ENCODE measurements at places on chromosomes 7 and 10. TPM values are rescaled to one million over a fixed set of nuclear protein-coding genes. Genes with fewer than 3 reads are reported as not detected.

The CUBN gene
- total RNA-seq: 1.3 TPM

- DNase-seq: no peak
Observed at GRCh38 chr10:114087655-114088054, 44.0 kb downstream of the ADRB1 start.

DNA sequence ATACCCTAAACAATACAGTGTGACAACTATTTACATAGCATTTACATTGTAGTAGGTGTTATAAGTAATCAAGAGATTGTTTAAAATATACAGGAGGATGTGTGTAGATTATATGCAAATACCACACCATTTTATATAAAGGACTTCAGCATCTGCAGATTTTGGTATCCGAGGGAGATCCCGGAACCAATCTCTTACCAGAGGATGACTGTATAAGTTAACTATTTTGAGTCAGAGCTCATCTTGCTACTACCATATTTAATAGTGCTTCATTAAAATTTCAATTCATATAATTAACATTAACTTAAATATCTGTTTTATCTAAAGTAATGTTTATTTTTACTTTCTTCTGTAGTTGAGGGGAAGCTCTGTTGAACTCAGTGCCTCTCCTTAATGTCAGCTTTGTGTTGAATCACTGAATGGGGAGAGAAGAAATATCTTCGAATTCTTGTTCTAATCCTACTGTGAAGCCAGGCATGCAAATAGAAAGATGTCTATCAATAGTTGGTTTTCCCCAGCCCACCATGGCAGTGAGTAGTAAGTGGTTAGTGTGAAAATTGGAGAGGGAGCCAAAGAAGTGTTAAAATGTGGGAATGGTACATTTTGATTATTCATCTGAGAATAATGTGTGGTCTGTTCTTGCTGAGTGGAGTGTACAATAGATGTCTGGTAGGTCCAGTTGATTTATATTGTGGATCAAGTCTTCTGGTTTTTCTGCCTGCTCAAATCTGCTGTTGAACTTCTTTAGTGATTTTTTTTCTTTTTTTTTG lies 90.1 kb upstream of the CYP26C1 start:
- DNase-seq: no peak

The ZNF804B gene
- 0.23 TPM for total RNA-seq

The CYP3A4 gene
- not detected for total RNA-seq

The AKR1C4 gene
- not detected for total RNA-seq

The GRID2IP gene
- 0.20 TPM for total RNA-seq

GRCh38 chr7:108642126-108642525 lies 72.5 kb downstream of the DNAJB9 start:
- DNase-seq: no peak

The DAGLB gene
- total RNA-seq: 7.9 TPM

GRCh38 chr10:119131512-119132240 lies 27.8 kb downstream of the DENND10 start:
- no peak for DNase-seq

DNA sequence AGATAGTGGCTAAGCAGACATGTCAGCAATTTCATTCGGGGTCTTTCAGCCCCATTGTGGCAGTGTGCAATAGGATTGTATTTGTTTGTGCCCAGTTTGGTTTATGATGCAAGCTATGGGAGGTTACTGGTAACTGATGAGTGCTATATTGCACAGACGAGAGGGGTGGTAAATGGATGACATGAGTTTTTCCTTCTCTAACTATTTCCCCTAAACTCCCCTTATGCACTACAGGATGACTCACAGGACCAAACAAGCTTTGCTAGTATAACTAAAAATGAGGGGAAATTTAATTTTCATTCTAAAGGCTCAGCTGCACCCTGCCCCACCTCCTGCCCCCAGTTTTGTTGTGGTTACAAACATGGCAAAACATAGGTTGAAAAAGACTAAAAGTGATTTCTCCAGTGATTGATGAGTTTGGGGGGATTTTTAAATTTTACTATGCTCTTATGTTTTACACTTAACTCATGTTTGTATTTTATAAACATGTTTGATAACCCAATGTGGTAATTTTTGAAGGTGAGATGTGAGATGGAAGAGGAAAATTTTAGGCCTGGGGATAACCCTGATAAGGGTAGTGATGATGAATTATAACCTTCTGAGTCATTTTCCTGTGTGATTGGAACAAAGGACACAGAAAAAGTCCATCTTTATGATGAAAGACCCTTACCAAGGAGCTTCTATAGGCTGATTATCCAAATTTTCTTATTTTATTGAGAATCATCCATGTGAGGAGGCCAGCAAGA lies 60.8 kb upstream of the NAMPT start:
- DNase-seq: no peak

GRCh38 chr10:576130-576465 lies 113.4 kb downstream of the DIP2C start:
- DNase-seq: peak; percentile 65

- peak; percentile 61 for DNase-seq
Observed at GRCh38 chr7:2006921-2007381, 225.8 kb downstream of the MAD1L1 start.

The HTRA1 gene
- total RNA-seq: 40.8 TPM

DNA sequence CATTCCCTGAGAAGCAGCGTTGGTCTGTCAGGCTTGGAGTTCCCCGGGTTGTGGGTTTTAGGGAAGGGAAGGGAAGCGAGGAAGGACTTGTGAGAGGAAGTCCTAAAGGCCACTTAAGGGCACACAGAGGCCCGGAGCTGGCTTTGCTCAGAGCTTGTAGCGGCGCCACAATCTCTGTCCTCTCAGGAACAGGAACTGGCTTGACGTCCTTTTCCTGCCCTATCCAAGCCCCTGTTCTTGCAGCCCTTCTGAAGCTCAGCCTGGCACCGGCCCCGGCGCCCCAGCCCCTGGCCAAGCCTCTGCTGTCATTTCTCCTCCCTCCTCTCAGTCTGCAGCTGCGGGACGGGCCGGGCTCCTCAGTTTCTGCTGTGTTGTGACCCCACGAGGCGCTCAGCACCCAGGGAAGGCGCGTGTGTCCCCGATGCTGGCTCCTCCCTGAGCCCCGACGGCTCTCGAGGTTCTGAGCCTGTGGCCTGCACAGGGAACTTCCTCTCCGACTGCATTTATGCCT lies at the start of gene GIMAP8:
Gene GIMAP8, plus strand, starts transcription at position 140 of the 511 bp plus-strand sequence. CDS start 16,069 bp downstream, outside the sequence.
- peak; percentile 90 for DNase-seq

- DNase-seq: no peak
Observed at GRCh38 chr10:314871-315270, 179.6 kb downstream of the ZMYND11 start.

GRCh38 chr10:24463611-24464426 lies 254.9 kb downstream of the KIAA1217 start:
- no peak for DNase-seq

DNA sequence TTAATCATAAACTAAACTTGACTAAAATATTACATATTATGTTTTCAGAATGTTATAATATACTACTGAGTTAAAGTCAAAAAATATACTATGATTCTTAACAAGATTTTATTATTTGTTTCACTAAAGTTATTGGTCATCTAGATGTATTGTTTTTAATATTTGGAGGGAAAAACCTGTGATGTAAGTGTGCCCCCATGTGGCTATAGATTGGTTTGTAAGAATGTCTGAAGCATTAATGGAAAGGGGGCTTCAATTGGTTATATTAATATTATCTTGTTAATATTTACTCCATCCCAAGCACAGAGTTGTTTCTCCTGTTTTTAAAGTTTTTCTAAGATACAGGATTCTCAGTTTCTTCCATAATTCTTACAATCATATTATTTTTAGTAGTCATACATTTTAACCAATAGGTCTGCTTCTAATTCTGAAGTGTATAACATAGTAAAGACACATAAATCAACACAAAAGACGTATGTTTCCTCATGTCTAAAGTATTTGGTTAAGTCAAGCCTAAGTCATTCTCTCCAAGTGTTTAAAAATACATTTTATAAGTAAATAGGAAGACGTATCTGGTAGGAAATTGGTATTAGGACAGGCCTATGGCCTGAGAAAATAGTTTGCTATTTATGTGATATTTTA lies 58.0 kb downstream of the GNAT3 start:
- no peak for DNase-seq

The TWIST1 gene
- total RNA-seq: 3.2 TPM

The KNDC1 gene
- total RNA-seq: 1.3 TPM
